ENCODE measurements at places on chromosomes 1 and 21.

DNA sequence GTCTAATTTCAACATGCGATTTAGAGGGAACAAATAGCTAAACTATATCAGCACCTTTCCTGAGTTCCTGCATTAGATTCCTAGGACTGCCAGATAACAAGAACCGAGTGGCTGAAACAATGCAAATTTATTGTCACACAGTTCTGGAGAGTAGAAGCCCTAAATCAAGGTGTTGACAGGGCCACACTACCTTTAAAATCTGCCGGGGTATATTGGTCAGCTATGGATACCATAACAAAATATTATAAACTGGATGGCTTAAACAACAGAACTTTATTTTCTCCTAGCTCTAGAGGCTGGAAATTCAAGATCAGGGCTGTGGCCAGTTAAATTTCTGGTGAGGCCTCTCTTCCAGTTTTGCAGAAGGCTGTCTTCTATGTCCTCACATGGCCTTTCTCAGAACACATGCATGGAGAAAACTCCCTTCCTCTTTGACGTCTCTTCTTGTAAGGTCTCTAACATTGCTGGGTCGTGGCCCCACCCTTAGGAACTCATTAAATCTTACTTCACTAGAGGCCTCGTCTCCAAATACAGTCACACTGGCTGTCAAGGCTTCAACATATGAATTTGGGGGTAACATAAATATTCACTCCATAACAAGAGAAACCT lies 144.3 kb downstream of the FCRL5 start:
- DNase-seq, result no peak

DNA sequence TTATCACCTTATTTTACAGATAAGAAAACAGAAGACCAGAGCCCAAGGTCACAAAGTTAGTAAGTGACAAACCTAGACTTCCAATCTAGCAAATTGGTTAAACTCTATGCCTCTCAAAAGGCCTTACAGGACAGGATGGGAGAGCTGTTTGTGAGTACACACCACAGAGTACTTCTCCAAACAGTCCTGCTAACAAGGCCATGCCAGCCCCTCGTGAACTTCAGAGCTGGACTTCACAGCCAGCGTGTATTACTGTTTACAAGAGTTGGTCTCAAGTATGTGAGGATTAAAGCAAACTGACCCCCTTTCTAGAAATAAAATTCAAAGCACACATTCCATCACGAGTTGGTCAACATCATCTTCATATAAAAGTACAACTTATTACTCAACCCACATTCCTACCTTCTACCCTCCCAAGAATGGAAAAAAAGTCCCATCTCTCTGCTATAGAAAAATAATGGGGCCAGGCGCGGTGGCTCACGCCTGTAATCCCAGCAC lies 19.8 kb upstream of the UBR4 start:
- DNase-seq, result no peak

- DNase-seq, result no peak
Observed at GRCh38 chr1:41330588-41331545, 30.4 kb upstream of the FOXO6 start.

GRCh38 chr1:21258331-21259134 lies 31.7 kb downstream of the ECE1 start:
- no peak for DNase-seq

DNA sequence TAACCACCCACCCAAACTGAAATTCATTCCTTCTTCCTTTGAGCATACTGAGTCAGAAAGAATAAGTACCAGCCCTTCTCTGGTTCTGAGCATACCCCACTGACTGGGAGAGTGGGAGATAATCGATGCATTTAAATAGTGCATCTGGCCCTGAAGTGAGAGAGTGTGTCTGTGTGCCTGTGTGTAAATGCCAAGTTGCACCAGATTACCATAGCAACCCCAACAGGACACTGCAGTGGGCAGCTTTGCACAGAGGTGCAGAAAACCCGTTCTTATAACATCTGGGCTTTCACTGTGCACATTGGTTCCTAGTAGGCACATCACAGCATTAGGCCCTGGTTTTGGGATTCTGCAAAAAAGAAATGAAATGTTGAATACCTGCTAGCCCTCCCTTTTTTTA lies 2.3 kb downstream of the ASTN1 start:
- no peak for DNase-seq

DNA sequence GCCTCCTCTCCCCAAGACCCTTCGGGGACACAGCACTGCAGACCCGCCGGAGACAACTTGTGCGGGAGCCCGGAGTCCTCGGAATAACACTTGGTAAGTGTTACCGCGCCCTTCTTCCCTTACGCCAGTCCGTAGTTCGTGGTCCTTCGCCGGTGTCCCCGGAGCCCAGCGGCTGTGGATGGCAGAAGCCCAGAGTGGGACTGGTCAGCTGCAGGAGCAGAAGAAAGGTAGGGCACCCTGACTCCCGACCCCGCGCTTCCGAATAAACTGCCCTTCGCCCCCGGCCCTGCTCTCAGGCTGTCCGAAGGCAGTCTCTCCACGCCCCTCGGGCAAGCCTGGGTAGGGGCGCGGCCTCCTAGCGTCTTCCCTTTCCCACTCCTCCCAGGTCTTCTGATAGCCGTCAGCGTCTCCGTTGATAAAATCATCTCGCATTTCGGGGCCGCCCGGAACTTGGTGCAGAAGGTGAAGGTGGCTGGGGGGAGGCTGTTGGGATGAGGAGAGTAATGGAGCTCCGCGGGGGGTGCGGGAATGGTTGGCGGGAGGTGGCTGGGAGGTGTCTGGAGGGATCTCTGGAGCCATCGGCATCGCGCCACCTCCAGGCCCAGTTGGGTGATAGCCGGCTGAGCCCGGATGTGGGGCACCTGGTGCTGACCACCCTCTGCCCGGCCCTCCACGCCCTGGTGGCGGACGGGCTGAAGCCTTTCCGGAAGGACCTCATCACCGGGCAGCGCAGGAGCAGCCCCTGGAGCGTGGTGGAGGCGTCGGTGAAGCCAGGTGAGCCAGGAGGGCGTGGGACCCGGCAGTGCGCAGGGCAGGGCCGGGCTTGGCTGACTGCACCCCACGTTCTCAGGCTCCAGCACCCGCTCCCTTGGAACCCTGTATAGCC lies 4.3 kb downstream of the RUSC1 start:
- peak; percentile 76 for DNase-seq

GRCh38 chr1:2073382-2074230 lies 23.4 kb downstream of the PRKCZ start:
- DNase-seq, result no peak

GRCh38 chr1:226735576-226735975 lies 3.5 kb downstream of the ITPKB start:
- DNase-seq, result no peak

GRCh38 chr21:41399246-41399800 lies 26.7 kb upstream of the MX1 start:
- DNase-seq, result no peak

GRCh38 chr1:175126347-175126746 lies 58.7 kb downstream of the TNN start:
- DNase-seq, result no peak

DNA sequence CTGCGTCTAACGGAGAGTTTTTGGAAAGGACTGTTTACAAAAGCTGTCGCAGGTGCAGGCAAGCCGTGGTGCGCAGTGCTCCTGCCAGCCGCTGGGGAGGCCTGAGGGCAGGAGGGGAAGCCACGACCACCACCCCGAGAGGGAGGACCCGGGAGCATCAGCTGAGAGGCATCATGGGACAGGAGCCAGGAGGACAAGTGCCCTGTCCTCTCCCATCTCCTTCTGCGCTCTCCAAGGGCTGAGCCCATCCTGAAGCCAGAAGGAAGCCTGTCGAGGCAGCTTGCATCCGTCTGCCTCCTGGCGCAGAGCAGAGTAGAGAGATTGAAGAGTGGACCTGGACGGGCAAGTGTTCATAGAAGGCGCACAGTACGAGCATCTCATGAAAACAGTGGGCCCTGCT lies 310.9 kb downstream of the KIF26B start:
- DNase-seq, result no peak

- no peak for DNase-seq
Observed at GRCh38 chr1:15757575-15758342, 836 bp upstream of the FBLIM1 start.

DNA sequence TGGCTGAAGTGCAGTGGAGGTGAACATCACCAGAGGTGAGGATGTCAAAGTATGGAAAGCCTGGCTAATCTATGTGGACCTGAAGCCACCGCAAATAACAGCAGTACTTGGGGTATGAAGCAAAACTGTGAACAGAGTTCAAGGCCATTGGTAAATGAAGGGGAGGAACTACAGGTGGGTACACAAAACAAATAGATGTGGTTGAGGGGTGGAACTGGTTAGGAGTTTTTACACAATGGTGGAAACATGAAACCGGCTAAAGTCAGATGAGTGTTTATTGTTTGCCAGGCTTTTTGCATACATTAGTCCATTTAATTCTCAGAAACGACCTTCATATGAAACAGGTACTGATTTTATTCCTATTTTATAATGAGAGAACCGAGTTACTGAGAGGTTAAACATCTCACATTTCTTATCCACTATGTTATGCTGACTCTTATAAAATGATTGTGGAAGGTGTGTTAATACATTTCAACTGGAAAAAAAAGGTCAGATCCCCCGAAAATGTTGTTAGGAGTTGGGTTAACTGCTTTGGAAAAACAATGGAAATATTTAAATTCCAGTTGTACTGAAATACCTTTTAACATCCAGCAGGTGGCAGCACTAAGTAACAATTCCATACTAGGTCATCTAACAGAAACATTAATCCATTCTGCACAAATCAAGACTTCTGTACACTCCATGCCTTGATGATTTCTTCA lies 44.3 kb upstream of the GTF2B start:
- DNase-seq, result no peak

DNA sequence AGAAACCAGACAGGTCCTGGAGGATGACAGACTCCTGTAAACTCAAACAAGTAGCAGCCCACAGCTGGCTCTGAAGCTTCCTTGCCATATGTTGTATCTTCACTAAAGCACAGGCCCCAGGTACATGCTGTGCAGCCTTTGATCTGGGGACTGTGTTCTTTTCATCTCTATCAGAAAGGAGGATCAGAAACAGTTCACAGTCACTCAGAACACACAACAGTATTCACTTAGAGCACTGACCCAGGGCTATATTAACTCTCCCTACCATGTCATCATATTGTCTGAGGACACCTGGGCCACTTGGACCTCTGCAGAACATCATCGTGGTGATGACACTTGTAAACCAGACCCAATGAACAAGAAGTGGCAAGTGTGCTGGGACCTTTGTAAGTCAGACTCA lies 222.0 kb downstream of the SETD4 start:
- DNase-seq, result no peak

- DNase-seq, result no peak
Observed at GRCh38 chr1:14773396-14774025, 175.0 kb downstream of the KAZN start.

- no peak for DNase-seq
Observed at GRCh38 chr1:29698033-29698432, 461.7 kb downstream of the PTPRU start.

DNA sequence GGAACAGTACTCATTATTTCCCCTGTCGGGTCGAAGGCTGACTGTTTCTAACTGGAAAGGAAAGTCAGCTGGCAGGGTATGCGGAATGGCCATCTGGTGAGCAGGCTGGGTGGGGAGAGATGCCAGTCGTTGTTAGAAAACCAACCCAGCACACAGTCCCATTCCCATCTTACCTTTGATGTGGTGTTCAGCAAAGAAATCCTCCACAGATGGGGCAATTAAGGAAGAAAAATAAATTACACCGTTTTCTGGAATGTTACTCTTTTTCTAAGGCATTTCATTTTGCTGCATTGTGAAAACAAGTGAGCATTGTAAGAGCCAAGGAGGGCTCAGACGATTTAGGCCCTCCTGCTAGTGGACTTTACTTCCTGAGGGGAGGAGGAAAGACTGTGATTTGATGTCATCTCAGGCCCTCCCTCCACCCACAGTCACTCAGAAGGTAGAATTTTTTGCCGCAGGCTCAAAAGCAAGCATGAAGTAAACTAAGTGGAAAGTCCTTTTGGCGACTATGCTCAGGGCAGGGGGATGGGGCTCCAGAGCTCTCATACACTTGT lies at the start of gene SLC16A4:
SLC16A4 (minus strand) TSS at position 335 of the 554 bp plus-strand sequence. CDS start 1,703 bp downstream, outside the sequence.
- no peak for DNase-seq

GRCh38 chr1:151570819-151571218 lies 30.7 kb downstream of the TUFT1 start:
- no peak for DNase-seq

- no peak for DNase-seq
Observed at GRCh38 chr1:20685099-20685662, 24.0 kb upstream of the DDOST start.

- DNase-seq, result no peak
Observed at GRCh38 chr21:41634858-41635257, 126.9 kb upstream of the TMPRSS2 start.

DNA sequence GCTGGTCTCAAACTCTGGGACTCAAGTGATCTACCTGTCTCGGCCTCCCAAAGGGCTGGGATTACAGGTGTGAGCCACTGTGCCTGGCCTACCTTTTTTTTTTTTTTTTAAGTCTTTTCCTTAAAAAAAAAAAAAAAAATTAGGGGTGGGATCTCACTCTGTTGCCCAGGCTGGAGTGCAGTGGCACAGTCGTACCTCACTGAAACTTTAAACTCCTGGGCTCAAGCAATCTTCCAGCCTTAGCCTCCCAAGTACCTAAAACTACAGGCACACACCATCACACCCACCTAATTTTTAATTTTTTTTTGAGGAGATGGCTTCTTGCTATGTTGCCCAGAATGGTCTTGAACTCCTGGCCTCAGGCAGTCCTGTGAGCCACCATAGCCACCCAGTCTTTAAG lies 38.5 kb downstream of the RNF2 start:
- no peak for DNase-seq

DNA sequence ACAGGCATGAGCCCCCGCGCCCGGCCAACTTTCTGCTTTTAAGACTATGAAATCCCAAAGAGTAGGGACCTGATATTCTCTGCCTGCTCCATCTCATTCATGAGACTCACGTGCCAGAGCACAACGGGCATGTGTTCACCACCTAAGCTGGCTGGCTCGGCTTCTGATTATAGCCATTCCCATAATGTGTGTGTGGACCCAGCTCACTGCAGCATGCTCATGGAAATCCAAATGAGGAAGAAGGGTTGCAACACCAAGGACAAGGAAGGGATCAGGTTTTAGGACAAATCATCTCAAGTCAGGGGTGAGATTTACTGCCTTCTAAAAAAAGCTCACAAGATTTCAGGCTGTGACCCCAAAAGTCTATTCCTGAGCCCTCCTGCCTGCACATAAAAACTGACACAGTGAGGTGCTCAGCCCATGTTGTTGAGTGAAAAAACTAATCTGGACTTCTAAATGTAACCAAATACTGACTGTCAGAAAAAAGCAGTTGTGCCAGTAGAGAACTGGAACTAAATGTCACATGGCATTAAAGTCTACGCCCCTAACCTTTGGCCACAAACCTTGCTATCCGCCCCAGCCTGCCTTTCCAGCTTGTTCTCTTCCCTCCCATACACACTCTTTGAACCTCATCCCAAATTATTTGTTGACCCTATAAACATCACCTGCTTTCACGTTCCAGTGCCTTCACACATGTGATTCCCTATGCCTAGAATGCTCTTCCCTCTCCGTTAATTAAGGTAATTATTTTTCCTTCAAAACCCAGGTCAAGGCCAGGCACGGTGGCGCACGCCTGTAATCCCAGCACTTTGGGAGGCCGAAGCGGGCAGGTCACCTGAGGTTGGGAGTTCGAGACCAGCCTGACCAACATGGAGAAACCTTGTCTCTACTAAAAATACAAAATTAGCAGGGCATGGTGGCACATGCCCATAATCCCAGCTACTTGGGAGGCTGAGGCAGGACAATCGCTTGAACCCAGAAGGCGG lies 9.1 kb upstream of the COA7 start:
- DNase-seq, result no peak
